ENCODE measurements at places on chromosomes 4 and X.

DNA sequence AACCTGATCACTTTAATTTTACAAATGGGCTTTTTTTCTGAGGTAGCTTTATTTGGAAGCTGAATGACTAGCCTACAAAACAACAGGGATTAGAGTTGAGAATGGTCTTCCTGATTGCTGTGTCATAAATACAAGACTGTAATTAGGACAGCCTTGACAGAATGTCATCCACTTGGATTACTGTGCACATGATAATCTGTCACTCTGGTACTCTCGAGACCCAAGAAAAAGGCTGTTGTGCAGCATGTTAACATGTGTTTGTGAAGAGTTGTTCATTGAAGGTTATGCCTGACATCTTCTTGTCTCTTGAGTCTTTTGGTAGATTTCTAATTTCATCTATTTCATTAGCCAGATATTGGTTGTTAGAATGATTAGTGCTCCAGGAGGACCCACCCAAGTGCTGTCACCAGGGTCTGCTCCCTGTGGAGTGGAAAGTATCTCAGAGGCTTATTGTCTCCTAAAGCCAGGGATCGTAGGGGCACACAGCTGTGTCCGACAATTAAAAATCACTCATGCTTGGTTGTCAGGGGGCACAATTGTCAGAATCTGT, 212.2 kb upstream of the GPRIN3 start:
- no peak for DNase-seq

DNA sequence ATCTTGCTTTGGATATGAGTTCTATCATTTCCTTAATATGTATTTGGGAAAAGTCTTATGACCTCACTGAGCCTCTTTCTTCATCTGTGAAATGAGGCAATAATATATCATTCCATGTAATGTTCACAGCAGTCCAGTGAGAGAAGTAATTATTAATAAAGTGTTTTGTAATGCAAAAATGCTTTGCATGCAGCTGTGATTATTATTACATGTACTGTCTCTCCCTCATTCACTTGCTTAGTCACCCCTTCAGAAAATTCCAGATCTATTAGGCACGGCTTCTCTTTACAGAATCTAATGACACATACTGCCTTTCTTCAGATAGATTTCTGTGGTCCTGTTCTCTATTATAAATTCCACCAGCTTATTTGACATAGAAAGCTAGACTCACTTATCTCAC, 53.5 kb upstream of the FGF13 start:
- DNase-seq = no peak

- DNase-seq = no peak
Observed at GRCh38 chrX:10926891-10927290, 184.2 kb upstream of the HCCS start.

DNA sequence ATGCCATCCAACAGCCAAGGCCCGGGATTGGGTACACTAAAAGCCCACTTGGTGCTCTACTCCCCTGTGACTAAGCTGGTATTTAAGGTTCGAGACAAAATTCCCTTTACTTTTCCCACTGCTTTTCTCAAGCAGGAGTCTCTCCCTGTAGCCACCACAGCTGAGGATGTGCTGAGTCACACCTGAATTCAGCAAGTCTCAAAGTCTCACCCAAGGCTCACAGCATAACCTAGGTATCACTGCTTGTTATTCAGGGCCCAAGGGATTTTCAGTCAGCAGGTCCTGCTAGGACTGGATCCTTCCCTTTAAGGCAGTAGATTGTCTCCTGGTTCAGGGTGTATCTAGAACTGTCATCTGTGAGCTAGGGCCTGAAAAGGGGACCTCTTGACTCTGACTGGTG, 39.2 kb downstream of the FMR1NB start:
- no peak for DNase-seq

DNA sequence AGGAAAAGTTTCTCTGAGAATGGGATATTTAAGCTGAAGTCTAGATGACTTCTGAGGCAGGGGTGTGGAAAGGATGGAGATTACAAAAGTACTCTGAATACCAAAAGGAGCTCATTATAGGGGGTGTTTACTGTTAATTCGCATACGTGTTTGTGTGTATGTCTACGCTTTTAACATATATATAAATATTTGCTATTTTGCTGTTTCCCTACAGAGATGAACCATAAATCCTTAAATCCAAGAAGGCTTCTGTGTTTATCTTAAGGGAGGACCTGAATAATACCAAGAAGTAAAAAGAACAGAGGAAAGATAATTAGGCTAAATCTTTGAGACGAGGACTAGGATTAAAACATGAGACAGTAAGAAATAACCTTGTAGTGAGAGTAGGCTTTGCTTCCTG, 166.0 kb downstream of the ARAP2 start:
- DNase-seq = no peak

GRCh38 chrX:69032601-69033000, 132.7 kb downstream of the PJA1 start:
- DNase-seq = no peak

- DNase-seq = no peak
Observed at GRCh38 chr4:163467082-163467770, 6.3 kb downstream of the TKTL2 start.

DNA sequence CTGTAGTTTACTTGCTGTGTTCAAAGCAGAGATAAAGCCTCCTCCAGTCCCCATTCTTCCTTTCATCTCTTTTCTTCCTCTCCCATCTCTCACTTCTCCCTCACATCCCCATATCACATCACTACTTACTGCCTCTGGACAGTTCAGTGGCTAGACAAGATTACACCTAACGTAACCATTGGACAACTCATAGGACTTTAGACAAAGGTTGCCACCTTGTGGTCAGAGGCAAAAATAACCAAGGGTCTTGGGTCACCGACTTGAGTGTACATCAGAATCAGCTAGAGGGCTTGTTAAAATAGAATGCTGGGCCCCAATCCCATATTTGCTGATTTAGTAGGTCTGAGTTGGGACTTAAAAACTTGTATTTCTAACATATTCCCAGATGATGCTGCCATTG, 109.3 kb upstream of the DGKK start:
- DNase-seq = peak; percentile 39

GRCh38 chr4:88533088-88533790, 9.7 kb upstream of the PYURF start:
- DNase-seq = no peak

DNA sequence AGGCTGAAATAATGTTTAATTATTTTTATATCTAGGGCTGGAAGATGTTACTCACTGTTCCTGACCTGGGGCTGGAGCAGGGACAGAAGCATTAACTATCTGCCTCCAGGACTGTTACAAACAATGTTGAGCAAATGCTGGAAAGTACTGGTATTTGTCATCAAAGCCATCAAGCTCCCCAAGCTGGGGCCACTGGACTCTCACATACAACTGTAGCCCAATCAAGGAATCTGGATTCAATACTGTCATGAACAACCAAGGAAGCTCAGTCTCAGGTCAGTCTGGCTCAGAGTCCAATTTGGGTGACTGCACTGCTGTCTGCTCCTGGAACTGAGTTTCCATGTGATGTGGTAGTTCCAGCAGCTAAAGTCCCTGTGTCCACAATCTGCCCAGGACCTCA, 50.4 kb downstream of the APOO start:
- no peak for DNase-seq

GRCh38 chrX:19382555-19383145, 38.9 kb downstream of the PDHA1 start:
- DNase-seq = peak; percentile 78

DNA sequence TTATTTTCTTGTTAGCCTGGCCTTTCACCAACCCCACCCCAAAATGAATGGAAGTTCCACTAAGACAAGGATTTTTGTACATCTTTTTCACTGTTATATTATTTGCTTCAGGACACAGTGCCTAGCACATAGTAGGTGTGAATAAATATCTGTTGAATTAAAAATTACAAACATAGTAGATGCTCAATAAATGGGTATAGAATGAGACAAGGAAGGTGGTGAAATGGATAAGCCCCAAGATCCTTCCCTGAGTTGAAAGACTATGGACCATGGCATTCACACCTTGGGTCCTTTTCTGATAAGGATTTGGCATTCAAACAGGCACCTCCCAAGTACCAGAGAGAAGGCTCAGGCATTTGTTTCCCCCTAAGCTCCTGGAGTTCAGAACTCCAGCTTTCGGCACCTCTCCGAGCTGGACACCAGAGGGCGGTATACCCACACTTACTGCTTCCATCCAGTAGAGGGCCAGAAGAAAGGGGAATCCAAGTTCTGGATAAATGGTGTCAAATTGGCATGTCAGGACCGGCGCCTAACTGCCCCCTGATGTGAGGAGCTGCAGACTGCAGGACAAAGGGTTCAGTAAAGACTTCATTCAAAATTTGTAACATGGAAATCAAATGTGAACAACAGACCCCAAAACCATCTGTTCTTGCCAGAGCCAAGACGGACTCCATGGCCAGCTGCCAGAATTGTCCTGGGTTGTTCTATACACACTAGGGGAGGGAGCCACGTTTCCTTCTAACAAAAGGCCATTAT, 193.0 kb downstream of the GPC3 start:
- peak; percentile 65 for DNase-seq

DNA sequence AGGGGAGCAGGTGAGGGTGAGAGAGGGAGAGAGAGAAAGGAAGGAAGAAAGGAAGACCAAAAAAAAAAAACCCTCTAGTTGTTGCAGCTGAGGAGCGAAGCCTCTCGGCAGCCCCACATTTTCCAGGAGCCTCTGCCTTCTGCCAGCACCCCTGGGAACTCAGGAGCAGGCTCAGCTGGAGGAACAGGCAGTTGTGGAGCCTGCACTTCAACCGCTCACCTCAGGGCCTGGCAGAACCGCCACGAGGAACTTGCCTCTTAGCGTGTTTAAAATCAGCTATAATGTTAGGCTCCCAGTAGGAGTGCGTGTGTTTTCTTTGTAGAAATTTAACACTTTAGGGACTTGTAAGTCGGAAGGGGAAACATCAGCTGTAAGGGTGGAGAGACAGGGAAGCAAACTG, 65.7 kb downstream of the SEL1L3 start:
- DNase-seq = no peak

GRCh38 chrX:123171781-123172180, 12.3 kb upstream of the GRIA3 start:
- no peak for DNase-seq

- DNase-seq = no peak
Observed at GRCh38 chr4:104966349-104967033, 180.2 kb upstream of the TET2 start.

- no peak for DNase-seq
Observed at GRCh38 chr4:113958766-113959538, 20.5 kb downstream of the ARSJ start.

DNA sequence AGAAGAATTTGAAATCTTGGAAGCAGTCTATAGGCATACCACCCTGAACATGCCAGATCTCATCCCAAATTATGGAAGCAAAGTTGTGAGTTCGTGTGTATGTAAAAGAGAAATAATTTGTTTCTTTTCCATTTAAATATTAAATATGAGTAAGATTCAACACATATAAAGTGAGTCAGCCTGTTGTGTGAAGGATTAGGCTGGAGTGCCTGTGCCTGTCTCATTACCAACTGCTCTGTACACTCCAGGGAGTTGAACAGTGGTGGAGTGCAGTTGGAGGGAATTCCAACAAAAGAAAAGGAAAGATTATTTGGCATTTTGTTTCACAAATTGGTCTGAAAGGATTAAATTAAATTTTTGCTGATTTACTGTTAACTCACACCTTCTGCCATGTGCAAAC, 435.6 kb downstream of the FAT4 start:
- no peak for DNase-seq

GRCh38 chrX:38768079-38768478, 33.2 kb upstream of the MID1IP1 start:
- no peak for DNase-seq

DNA sequence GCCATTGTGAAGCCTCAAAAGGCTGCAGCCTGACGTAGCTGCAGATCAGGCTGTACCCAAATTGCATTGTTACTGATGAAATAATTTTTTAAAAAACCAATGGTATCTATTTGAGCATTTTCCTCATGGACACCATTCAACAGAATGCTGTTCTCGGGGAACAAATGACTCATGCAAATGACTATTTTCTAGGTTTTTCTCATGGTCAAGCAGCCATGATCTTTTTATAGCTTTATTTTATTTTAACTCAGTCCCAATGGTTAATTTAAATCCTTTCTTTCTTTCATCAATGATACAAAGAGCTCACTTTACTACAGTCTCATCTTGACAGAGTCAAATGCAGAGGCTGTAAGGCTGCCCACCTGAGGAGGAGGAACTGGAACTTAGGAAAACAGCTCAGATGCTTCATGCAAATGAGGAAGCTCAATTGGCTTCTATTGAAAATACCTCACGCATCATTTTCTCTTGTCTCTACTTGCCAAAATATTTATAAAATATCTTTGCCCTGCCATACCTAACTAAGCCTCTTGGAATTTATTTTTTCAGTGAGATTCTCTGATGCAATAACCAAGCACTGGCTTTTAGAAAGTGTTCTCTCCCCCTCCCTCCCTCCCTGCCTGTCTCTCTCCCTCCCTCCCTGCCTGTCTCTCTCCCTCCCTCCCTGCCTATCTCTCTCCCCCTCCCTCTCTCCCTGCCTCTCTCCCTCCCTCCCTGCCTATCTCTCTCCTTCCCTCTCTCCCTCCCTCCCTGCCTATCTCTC, 81.0 kb downstream of the SORBS2 start:
- no peak for DNase-seq

- DNase-seq = no peak
Observed at GRCh38 chr4:156779042-156779441, 192.6 kb downstream of the PDGFC start.

DNA sequence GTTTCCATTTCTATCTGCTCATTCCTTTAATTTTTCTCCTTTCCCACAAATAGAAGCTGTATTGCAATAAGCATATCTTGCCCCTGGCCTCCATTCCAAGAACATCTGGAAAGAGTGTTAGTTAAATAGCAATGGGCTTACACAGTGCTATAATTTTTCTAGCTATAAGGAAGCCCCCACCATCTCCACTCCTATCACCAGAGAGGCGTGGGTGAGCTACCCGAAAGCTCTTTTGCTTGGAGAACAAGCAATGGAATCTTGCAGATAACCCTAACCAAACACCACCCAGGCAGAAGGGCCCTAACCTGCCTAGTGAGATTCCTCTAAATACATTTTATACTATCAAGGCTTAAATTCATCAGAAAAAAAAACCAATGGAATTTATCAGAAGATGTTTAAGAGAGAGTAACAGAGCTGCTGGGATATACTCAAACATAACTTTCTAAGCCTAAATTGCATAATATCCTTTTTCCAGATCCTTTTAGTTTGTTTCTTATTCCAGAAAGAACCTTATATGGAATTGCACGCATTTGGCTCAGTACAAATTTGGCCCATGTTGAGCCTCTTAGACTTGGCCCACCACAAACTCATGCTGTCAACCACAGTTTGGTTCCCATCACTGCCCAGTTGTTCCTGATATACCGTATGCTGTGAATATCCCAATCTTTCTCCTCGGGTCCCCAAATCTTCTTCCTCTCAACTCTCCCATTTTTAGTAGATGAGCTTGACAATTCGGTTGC, 91.6 kb upstream of the PLAC1 start:
- no peak for DNase-seq

GRCh38 chr4:7678318-7678852, 243.7 kb upstream of the PSAPL1 start:
- no peak for DNase-seq

Data from endothelial cell (in vitro differentiated cells).